SJSA1 (cell line): ENCODE measurements at places on chromosomes 16 and 17. TPM values are rescaled to one million over a fixed set of nuclear protein-coding genes. Genes with fewer than 3 reads are reported as not detected.

Gene GLYR1
- 35.2 and 49.0 TPM in 2 replicates for total RNA-seq

Gene TGFB1I1
- 66.3 and 90.1 TPM in 2 replicates for total RNA-seq

Gene MYH11
- total RNA-seq: 0.03 and 0.16 TPM in 2 replicates

Gene FBXO39
- total RNA-seq: 0.87 TPM in 1 of 2 replicates, not detected in the other

Gene HBM
- not detected in 2 replicates for total RNA-seq

Gene KDM6B
- total RNA-seq: 0.34 and 0.85 TPM in 2 replicates

Gene ALOX12B
- total RNA-seq: not detected in 2 replicates

Gene HOXB3
- 1.4 and 5.2 TPM in 2 replicates for total RNA-seq

Gene PDILT
- not detected in 2 replicates for total RNA-seq

Gene SLFN11
- 13.9 and 29.1 TPM in 2 replicates for total RNA-seq

Gene SRL
- 0.05 and 0.31 TPM in 2 replicates for total RNA-seq

GRCh38 chr16:56861092-56861610 is 3.9 kb upstream of the SLC12A3 start:
- DNase-seq: no peak

DNA sequence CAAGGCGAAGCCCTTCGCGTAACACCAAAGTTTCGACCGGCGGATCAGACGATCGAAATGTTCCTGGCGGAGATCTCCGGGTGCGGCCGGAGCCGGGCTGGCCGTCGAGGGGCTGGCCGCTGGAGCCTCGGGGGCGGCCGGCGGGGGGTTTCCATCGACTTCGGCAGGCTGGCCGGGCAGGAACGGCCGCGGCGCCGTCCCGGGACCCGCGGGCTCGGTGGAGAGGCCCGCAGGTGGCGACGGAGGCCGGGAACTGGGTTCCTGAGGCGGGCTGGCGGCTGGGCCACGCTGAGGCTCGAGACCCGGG is 1.1 kb downstream of the EPOP start:
- no peak for DNase-seq

- peak; percentile 28 for DNase-seq
Observed at GRCh38 chr17:35969558-35970380, 11.5 kb downstream of the CCL16 start.

- DNase-seq: no peak
Observed at GRCh38 chr16:75446416-75446815, 13.1 kb upstream of the CFDP1 start.

GRCh38 chr16:70706948-70707465 is 21.2 kb upstream of the MTSS2 start:
- DNase-seq: peak; percentile 91

GRCh38 chr16:16120044-16120381 is 103.3 kb downstream of the ABCC6 start:
- no peak for DNase-seq

- no peak for DNase-seq
Observed at GRCh38 chr17:81228834-81229665, 6.3 kb upstream of the CEP131 start.

DNA sequence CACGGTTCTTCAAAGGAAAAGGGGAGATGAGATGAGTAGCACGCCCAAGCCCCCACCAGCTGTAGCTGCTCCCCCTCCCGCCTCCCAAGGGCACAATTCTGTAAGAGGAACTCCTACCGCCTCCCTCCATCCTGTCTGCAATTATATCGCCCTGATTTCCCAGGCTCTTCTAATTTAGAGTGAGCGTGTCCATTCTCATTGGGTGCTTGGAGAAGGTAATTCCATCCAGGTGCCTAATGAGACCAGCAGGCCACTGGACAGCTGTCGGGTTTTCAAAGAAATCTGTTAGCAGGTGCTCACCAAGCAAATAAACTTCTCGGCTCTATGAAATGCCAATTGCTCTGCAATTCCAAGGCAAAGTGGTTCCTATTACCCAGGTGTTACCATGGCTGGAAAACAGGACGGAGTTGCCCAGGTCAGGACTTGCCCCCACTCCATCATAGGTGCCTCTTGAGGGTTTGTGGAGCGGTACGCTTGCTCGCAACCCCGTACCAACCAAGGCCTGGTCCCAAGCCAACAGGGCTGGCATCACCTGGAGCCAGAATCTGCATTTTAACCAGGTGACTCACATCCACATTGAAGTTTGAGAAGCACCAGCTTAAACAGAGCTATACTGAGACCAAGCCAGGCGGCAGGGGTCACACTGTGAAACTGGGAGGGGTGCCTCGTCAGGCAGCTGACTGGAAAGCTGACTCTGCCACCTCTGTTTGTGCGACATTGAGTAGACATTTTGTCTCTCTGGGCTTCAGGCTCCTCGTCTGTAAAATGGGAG is 16.5 kb upstream of the MEAK7 start:
- DNase-seq: no peak

GRCh38 chr17:39178536-39178935 is 12.6 kb upstream of the ARL5C start:
- DNase-seq: no peak

GRCh38 chr17:35612924-35613521 is 25.9 kb downstream of the AP2B1 start:
- DNase-seq: peak; percentile 32

DNA sequence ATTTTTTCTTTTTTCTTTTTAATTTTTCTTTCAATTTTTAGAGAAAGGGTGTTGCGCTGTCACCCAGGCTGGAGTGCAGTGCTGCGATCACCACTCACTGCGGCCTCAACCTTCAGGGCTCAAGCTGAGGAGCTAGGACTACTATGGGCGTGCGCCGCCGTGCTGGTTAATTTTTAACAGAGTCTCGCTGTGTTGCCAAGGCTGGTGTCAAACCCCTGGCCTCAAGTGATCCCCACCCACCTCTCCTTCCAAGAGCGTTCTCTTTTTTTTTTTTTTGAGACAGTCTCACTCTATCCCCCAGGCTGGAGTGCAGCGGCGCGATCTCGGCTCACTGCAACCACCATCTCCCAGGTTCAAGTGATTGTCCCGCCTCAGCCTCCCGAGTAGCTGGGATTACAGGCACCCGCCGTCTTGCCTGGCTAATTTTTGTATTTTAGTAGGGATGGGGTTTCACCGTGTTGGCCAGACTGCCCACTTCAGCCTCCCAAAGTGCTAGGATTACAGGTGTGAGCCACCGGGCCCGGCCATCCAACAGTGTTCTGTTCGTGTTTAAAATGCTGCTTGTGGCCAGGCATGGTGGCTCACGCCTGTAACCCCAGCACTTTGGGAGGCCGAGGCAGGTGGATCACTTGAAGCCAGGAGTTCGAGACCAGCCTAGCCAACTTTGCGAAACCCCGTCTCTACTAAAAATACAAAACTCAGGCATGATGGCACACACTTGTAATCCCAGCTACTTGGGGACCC is 14.5 kb upstream of the RPL13 start:
- no peak for DNase-seq

DNA sequence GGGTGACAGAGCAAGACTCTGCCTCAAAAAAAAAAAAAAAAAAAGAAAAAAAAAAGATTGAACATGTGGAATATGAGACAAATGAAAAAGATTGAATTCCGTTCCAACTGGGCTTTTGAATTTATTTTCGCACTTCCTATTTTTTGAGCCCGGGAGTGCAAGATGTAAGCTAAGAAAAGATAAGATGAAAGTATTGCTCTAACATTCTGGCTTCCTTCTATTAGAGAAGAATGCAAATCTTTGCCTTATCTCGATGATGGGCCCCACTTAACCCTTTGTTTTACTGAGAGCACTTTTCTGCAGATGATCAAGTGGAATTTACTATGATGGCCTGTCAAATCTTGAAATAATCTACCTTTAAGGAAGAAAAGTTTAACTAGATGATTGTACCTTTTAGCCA is 96.3 kb downstream of the WWOX start:
- DNase-seq: no peak

DNA sequence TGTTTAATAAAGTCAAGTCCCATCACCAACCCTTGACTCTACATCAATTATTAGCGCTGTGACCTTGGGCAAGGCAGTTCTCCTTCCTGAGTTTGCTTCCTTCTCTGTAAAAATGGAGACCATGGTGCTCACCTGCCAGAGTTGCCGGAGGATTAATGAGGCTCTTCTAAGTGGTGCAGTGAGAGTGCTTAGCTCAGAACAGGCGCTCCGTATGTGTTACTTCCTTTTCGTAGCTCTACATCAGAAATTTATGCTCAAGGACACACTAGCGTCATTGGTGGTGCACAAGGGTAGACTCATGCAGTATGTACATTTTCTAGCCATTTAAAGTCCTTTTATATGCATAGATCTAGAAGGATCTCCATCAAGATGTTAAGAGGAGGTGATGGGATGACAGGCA is 17.4 kb upstream of the CMIP start:
- no peak for DNase-seq

- DNase-seq: no peak
Observed at GRCh38 chr16:58098207-58099096, 30.7 kb downstream of the CFAP20 start.

- no peak for DNase-seq
Observed at GRCh38 chr16:80656711-80657150, 115.9 kb downstream of the DYNLRB2 start.

- no peak for DNase-seq
Observed at GRCh38 chr17:83025636-83026280, 53.7 kb upstream of the METRNL start.

GRCh38 chr17:28228109-28228840 is 90.7 kb upstream of the TMEM97 start:
- no peak for DNase-seq
